ENCODE measurements at places on chromosomes 11 and 22.

- no peak for DNase-seq
Measured at GRCh38 chr11:115580927-115581680, 76.9 kb upstream of the CADM1 start.

DNA sequence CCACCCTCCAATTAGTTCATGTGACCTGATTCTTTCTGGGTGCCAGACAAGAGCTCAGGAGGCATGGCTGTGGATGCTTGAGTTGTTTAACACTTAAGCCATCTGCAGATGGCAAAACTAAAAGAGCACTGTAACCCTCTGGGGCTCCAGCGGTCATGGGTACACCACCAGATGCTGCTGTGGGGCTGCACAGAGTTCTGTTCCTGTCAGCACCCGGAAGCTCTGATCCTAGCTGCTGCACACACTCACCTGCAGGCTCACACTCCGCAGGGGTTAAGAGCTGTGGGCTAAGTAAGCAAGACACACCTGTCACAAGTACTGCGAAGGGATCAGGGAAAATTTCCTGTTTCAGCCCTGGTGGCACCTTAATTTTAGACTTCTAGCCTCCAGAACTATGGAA lies 307.8 kb downstream of the C11orf87 start:
- DNase-seq = no peak

DNA sequence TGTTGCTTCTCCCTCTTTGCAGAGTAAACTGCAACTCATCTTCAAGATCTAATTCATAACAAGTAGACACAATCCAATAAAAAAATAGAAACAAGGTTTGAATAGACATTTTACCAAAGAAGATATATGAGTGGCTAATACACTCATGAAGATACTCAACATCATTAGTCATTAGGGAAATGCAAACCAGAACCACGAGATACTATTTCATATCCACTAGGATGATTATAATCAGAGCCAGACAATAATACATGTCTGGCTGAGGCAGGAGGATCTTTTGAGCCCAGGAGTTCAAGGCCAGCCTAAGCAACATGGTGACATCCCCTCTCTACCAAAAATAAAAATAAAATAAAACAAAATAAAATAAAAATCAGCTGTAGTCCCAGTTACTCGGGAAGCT lies 85.0 kb downstream of the ATG16L2 start:
- DNase-seq = no peak

DNA sequence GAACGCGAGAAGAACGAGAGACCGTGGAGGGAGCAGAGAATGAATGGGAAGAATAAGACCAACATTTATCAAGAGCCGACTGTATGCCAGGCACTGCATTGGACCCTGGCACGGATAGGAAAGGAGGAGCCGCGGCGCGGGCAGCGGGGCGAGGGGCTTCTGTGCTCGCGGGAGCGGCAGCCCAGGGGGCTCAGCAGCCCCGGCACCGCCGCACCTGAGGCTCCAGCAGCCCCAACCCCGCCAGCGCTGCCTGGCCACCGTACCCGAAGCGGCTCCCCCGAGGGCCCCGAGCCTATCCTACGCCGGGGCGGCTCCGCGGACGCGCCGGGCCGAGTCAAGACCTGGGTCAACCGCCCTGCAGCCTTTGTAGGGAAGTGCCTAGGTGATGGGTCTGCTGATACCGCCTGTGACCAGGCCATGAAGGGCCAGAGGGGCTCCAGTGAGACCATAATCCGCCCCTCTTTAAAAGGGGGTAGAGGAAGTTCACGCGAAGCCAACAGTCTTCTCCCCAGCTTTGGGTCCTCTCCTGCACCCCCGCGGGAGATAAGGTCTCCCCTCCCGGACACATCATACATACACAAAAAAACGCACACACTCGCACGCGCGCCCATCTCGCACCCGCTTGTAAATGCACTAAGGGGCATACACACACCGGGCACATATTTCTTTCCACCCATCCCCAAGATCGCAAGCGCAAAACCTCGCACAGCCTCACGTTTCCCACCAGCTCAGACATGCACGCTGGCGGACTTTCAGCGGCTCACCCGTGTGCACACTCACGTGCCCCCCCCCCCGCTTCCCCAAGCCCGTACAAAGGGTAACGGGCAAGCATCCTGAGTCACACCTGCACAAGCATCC lies 935 bp upstream of the RTN4RL2 start:
- no peak for DNase-seq

- no peak for DNase-seq
Measured at GRCh38 chr11:123568367-123568870, 86.0 kb downstream of the SCN3B start.

DNA sequence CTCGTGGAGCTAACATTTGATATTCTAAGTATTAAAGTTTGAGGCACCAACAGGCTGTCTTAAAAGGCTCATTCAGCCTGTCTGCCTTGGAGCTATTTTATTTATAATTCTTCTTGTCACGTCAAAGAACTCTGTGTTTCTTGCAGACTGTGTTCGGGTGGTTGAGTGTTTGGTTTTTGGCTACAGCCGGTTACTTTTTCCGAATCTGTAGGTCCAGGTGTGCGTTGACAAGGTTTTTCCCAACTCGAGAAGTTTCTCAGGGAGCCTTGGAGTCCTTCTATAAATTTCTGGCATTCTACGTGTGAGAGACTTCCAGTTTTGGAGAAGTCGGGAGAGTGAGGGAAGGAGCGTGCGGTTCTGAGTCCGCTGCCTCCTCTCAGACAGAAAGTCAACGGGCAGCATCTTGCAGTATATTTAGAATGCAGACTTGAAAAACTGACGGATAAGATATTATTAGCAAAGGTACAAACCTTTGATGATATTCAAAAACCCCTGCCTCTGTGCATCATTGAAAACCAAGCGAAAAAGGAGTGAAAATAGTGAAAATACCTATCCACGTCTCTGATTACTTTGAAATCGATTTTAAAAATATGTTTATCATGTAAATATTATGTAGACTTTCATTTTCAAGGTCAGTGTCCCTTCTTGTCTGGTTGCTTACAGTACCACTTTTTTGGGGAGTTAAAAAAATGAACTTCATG lies 85.2 kb upstream of the PPARA start:
- no peak for DNase-seq

GRCh38 chr11:33636104-33636503 lies 64.5 kb downstream of the C11orf91 start:
- no peak for DNase-seq

DNA sequence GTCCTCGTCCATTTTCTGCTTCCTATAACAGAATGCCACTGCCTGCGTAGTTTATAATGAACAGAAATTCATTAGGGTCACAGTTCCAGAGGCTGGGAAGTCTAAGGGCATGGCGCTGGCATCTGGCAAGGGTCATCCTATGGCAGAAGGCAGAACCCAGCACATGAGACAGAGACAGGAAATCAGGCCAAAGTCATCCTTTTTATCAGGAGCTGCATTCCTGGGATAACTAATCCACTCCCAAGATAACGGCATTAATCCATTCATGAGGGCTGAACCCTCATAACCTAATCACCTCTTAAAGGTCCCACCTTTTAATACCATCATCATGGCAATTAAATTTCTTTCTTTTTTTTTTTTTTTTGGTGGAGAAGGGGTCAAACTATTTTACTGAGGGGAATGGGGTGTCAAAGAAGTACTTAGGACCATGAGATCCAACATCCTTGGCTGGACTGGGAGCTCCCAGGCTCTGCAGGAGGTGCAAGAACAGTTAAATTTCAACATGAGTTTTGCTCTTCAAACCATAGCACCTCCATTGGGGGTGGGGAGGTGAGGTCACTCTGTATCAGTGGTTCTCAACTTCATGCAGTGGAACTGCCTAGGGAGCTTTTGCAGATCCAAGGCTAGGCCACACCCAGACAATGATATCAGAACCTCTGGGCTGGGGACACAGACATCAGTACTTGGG lies 4.4 kb downstream of the TMEM109 start:
- no peak for DNase-seq

- DNase-seq = peak; percentile 50
Measured at GRCh38 chr11:94574193-94574961, 7.2 kb downstream of the PIWIL4 start.

DNA sequence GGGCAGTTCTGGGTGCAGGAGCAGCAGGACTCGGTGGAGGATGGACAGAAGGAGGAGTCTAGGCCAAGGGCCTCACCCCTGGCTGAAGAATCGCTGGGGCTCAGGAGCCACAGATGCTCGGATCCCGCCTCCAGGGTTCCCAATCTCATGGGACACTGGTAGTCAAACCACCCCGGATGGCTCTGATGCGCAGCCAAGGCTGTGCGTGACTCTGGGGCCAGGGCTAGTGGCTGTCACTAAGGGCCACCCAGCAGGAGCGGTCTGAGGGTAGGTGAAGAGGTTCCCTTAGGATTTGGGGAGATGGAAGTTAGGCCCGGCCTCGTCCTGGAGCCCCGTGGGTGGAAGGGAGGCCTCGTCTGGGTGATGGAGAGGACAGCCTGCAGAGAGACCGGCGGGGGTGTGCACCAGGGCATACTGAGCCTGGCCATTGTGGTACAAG lies 300.6 kb downstream of the TBC1D22A start:
- no peak for DNase-seq

- DNase-seq = no peak
Measured at GRCh38 chr11:130598433-130598832, 150.0 kb downstream of the ADAMTS15 start.

GRCh38 chr11:70667767-70668166 lies 269.4 kb downstream of the CTTN start:
- DNase-seq = no peak

DNA sequence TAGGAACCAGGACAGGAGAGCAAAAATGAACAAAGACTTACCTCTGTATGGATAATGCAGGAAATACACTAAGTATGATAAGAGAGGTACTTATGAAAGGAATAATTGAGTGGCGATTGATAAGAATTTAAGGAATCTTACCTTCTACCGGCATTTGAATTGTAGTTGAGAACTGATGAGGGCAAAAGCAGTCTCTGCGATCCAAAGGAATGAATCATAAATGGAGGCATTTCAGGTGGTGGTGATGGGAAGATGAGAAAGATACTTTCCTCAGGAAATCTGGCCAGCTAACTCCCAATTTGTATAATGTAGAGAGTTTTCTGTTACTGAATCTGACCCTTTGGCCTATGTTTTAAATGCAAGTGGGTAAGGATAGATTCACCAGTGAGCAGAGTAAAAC lies 71.9 kb upstream of the C11orf87 start:
- DNase-seq = no peak

DNA sequence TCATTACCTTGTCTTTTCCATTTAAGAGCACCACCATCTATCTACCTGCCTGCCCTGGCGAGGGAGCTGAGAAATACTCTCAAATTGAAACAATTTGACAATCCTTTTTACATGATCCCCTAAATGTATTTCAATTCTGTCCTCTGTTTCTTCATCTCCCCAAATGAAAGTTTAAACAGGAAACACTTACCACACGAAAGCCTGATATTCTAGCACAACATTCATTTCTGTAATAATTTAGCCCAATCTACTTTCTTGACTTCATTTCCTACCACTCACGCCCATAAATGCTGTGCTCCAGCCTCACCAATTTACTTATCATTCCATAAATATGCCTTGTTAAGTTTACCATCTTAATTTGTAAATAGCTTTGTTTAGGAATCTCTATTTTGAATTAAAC lies 89.8 kb upstream of the MS4A8 start:
- DNase-seq = no peak

DNA sequence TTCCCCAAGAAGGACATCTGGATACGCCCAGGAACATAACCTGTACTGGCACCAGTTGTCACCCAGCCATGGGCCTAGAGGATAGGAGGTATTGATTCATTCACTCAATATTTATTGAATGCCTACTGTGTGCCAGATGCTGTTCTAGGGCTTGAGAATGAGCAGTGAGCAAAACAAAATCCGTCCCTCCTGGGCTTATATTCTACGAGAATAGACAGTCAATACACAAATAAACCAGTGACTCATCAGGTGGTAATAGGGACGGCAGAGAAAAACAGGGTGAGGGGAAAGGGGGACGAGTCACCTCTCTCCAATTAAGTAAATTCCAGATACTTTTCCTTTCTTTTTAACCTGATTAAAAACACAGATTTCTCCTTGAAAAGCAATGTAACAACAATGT lies 103.5 kb downstream of the MICAL2 start:
- no peak for DNase-seq

DNA sequence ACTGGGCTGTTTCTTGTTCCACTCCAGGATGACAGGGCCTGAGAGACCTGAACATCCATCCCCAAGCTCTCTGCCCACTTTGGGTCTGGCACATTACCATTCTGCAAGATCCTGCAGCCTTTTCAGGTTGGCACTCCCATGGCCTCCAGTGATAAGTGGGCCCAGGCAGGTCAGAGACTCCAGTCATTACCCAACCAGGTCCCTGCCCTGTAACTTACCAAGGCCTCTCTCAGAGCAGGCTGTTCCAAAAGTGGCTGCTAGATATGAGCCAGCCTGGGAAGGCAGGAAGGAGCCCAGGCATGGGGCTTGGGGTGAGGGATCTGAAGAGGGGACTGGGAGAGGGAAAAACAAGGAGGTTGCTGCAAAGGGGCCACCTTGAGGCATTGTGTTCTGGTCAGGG lies 35.9 kb downstream of the KCNQ1OT1 start:
- no peak for DNase-seq

- no peak for DNase-seq
Measured at GRCh38 chr11:7696424-7696823, 9.9 kb downstream of the OVCH2 start.

DNA sequence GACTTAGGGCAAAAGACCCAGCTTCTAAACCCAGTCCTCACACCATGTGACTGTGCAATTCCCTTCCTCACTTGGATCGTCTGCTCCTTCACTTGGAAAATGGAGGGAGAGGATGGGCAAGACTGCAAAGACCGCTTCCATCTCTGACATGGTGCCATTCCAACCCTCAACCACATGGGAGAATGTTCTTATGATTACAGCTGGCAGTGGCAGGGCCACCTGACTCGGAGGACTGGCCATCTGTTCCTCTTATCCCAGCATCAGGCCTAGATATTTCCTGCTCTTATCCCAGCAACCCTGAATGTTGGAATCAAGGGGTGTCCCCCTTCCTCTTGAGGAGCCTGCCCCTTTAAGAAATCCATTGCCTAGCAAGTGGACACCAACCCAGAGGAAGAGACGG lies 15.4 kb downstream of the DSCAML1 start:
- no peak for DNase-seq

DNA sequence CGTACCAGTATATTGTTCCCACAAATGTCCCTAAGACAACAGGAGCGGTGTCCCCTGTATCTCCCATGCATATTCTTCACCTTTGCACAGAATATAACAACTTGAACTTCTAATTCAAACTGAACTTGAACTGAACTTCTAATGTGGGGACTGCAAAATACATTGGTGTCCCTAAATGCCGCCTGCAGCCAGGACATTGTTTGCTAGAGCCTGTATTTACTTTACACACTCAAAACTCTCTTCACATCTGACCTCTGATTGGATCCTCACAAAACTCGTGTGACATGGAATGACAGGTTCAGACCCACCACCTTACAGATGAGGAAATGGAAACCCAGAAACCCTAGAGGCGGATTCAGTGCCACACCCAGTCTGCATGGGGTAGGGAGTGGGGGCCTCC lies 6.4 kb downstream of the CPT1A start:
- DNase-seq = no peak

DNA sequence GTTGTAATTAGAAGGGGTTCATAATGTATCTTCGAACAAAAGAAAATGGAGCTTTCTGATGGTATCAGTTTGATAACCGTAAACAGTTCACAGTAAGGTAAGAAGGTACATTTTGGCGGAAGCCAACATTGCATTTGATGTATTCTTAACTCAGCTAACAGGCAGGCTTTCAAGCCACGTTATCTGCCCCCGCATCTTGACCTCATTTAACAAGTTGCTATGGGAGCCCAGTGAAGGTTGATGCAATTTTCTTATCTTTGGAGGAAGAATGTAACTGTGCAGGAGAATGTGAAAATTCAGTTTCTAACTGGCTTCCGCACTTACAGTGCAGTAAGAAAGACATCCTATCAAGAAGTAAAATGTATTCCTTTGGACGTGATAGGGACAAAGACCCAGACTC lies 110.6 kb downstream of the ETS1 start:
- no peak for DNase-seq

GRCh38 chr11:40445391-40445790 lies 1014.1 kb downstream of the LRRC4C start:
- no peak for DNase-seq

Measured in skeletal muscle cell (primary cell).